ENCODE measurements at places on chromosomes 13 and 19.

DNA sequence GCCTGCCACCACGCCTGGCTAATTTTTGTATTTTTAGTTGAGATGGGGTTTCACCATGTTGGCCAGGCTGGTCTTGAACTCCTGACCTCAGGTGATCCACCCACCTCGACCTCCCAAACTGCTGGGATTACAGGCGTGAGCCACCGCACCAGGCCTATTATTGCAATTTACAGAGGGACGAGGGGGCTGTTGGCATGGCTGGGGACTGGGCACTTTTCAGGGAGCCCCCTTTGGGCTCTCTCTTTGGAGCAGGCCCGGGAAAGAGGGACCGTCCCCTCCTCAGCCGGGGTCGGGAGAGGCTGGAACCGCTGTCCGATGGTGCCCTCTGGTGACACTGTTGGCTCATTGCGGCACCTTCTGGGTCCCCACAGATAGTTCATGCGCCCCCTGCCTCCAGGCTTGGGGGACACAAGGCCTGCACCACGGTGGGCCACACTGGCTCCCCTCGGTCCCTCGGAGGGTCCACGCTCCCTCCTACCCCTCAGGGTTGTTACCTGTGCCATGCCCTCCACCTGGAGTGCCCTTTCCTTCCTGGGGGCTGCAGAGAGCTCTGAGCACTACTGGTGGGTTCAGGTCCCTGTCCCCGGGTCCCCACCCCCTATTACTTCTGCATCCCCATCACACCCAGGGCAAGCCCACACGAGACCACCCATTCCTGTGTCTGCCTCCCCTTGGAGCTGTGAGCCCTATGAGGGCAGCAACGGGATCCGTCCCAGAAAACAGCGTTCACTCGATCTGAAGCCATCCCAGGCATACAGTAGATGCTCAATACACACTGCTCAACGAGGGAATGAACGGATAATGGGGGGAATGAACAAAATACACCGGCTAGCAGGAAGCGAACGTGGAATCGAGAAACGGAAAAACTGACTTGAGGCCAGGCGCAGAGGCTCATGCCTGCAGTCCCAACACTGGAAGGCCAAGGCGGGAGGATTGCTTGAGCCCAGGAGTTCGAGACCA lies 12.5 kb downstream of the FEM1A start:
- H3K27ac ChIP-seq = no peak overlapping the region
- peaks cover 7% of the 10 kb centered on the region for H3K4me1 ChIP-seq
- H3K27me3 ChIP-seq = peaks cover 4% of the 10 kb centered on the region
- peak; percentile 87 for DNase-seq
- no peaks in the 10 kb centered on the region for H3K36me3 ChIP-seq

GRCh38 chr13:33307843-33308242 lies 22.3 kb upstream of the STARD13 start:
- no peak overlapping the region for H3K27ac ChIP-seq
- no peaks in the 10 kb centered on the region for H3K27me3 ChIP-seq
- no peak overlapping the region for H3K4me3 ChIP-seq
- DNase-seq = no peak
- peaks cover 25% of the 10 kb centered on the region for H3K36me3 ChIP-seq
- H3K4me1 ChIP-seq = peaks cover 11% of the 10 kb centered on the region

- H3K4me3 ChIP-seq = peak overlapping the region; percentile 97
- no peak for DNase-seq
- H3K4me1 ChIP-seq = peaks cover 3% of the 10 kb centered on the region
- H3K36me3 ChIP-seq = peaks cover 5% of the 10 kb centered on the region
These were observed 599 bp downstream of the ZNF331 start for GRCh38 chr19:53538378-53539109.

DNA sequence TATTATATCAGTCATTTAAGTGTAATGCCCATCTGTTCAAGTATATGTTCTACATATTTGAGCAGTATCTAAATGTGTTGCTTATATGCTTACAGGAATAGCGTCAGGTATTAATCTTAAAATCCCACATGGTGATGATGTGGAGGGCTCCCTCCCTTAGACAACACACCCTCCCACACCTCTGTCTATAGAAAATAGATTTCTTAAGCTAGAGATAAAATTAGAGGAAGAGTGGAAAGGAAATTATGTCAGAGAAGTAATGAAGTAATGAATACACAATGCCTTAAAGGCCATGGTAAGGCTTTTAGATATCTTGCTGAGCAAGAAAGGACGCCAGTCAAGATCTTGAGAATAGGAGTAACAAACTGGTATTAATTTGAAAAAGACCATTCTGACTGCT lies 12.4 kb downstream of the ZDHHC20 start:
- peaks cover 10% of the 10 kb centered on the region for H3K36me3 ChIP-seq
- peak overlapping the region; percentile 63 for H3K4me3 ChIP-seq
- no peak for DNase-seq
- no peaks in the 10 kb centered on the region for H3K27me3 ChIP-seq
- peaks cover 17% of the 10 kb centered on the region for H3K4me1 ChIP-seq

DNA sequence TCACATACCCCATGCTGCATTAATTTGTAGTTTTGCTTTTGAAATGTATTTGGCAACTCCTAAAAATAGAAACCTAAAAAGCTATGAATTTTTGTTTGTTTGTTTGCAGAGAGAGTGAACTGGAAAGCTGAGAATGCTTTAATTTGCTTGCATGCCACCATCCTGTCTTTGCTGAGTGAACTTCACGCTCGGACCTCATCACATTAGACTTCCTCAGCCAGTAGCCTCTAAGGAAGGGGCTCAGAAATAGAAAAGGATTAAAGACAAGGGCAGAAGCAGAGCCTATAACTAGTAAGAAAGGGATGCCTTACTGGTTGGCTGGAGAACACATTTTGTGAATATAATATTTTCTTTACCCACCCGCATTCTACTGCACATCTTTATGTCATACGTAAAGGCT lies 275.1 kb downstream of the DCLK1 start:
- no peaks in the 10 kb centered on the region for H3K4me1 ChIP-seq
- no peak for DNase-seq
- H3K36me3 ChIP-seq = no peaks in the 10 kb centered on the region
- no peaks in the 10 kb centered on the region for H3K27me3 ChIP-seq

- no peak overlapping the region for H3K27ac ChIP-seq
- H3K27me3 ChIP-seq = no peaks in the 10 kb centered on the region
- H3K4me3 ChIP-seq = no peak overlapping the region
- no peaks in the 10 kb centered on the region for H3K36me3 ChIP-seq
- peaks cover 5% of the 10 kb centered on the region for H3K4me1 ChIP-seq
These were observed 21.2 kb downstream of the SIGLEC7 start for GRCh38 chr19:51163257-51163656.

GRCh38 chr19:44164327-44164672 lies 600 bp upstream of the ZNF226 start:
- peaks cover 2% of the 10 kb centered on the region for H3K27me3 ChIP-seq
- DNase-seq = no peak
- peaks cover 23% of the 10 kb centered on the region for H3K36me3 ChIP-seq
- H3K4me1 ChIP-seq = peaks cover 26% of the 10 kb centered on the region

DNA sequence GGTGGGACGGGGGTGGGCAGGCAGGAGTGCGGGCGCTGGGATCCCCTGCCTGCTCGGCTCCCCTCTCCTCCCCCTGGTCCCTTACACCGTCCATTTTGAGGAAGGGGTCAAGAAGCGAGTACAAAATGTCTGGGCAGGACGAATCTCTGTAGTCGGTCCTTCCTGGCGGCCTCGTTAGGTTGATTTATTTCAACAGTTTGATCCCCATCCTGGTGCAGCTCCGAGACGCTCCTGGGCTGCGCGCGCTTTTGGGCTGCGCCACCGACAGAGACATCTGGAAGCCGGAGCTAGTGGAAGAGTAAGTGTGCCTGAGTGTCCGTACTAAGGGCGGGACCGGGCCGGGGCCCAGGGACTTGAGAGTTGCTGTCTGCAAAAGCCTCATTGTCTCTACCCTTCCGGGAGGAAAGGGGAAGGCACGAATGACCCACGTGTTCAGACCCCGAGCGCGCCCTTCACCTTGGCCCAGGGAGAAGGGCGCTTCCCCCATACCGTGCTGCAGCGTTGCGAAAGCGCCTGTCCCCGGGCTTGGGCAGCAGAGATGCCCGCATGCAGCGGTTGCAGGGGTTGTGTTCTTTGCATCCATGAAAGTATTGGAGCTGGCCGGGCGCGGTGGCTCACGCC lies 1.8 kb downstream of the ZNF114 start:
- peak overlapping the region; percentile 99 for H3K27ac ChIP-seq
- peaks cover 12% of the 10 kb centered on the region for H3K4me1 ChIP-seq
- DNase-seq = peak; percentile 63
- H3K27me3 ChIP-seq = peaks cover 8% of the 10 kb centered on the region
- H3K36me3 ChIP-seq = peaks cover 7% of the 10 kb centered on the region

GRCh38 chr13:90428522-90429210 lies 918.8 kb upstream of the MIR17HG start:
- H3K4me3 ChIP-seq = no peak overlapping the region
- H3K27ac ChIP-seq = no peak overlapping the region
- H3K4me1 ChIP-seq = no peaks in the 10 kb centered on the region
- no peaks in the 10 kb centered on the region for H3K36me3 ChIP-seq
- no peaks in the 10 kb centered on the region for H3K27me3 ChIP-seq

- no peak for DNase-seq
- peaks cover 14% of the 10 kb centered on the region for H3K4me1 ChIP-seq
- H3K27me3 ChIP-seq = peaks cover 3% of the 10 kb centered on the region
- no peaks in the 10 kb centered on the region for H3K36me3 ChIP-seq
- no peak overlapping the region for H3K4me3 ChIP-seq
These were observed 15.1 kb upstream of the ZNF536 start for GRCh38 chr19:30356951-30357579.

DNA sequence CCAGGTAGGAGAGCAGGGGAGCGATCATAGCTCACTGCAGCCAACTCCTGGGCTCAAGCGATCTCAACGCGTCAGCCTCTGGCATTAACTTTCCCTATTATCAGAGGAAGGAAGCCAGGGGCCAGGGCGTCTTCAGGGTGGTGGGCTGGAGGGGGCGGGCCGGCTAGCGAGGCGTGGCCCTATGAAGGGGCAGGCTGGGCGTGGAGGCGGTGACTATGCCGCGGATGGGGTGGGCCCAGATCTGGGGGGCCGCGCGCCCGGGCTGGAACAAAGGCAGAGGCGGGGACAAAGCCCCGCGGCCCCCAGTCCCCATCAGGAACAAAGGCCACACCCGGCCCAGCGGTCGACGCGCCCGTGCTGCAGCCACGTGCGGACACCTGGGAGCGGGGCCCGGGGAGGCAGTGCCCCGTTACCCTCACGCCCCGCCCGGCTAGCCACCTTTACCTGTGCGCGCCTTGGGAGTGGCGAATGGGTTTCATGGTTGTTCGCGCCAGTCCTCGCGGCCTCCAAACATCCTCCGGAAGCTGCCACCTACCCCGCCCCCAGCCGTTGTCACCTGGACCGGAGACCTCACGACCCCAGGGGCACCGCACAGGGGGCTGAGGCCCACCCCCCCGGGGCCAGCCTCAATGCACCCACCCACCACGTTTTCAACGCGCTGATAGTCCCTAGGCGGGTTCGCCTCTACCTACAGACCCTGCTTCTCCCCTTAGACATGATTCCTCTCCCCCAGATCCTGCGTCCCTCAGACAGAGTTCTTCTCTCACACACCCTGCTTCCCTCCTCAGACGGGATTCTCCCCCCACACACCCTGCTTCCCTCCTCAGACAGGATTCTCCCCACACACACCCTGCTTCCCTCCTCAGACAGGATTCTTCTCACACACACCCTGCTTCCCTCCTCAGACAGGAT lies 5.4 kb upstream of the TRIM28 start:
- H3K27ac ChIP-seq = peak overlapping the region; percentile 93
- H3K27me3 ChIP-seq = peaks cover 8% of the 10 kb centered on the region
- peak; percentile 78 for DNase-seq
- H3K4me3 ChIP-seq = peak overlapping the region; percentile 65

DNA sequence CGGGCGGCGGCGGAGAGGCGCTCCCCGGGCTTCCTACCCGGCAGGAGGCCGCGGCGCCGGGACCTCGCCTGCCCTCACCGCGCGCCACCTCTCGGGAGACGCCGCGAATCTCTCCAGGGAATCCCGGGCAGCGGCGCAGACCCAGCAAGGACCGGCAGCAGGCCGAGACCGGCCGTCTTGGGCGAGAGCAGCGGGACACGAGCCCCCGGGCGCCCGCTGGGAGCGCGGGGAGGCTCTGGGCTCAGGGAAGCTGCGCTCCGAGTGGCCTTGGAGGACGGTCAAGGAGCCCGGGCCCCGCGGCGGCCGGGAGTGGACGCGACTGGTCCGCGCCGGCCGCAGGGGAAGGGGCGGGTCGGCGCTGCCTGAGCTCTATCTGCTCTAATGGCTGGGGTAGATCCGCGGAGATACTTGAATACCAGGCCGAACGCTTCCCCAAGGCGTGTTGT lies 14.7 kb downstream of the CDX2 start:
- no peak overlapping the region for H3K4me3 ChIP-seq
- H3K27me3 ChIP-seq = peaks cover 14% of the 10 kb centered on the region
- H3K4me1 ChIP-seq = peaks cover 7% of the 10 kb centered on the region
- H3K36me3 ChIP-seq = no peaks in the 10 kb centered on the region
- no peak for DNase-seq

DNA sequence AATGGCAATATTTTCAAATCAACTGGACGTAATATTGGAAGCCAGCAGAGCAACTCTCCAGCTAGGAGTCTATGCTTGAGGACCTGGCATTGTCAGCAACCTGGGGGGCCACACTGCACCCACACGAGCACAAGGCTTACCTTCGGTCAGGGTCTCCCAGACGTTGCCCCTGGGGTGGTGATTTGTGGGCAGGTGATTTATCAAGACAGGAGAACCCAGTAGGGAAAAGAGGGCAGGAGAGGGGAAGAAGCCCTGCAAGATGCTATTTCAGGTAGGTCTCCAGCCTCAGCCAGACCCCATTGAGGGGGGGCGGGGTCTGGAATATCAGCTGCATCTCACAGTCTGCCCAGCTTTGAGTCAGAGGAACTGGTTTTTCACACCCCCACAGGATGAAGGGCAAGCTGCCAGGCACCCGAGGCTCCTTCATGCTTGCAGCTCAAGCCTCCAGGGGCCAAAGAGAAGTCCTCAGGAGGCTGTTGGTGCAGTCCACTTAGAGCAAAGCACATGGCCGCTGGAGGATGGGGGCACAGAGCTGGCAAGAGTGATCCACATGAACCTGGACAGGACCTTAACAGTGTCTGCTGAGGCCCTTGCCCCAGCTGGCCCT lies 80.9 kb upstream of the UQCRFS1 start:
- H3K4me1 ChIP-seq = no peaks in the 10 kb centered on the region
- H3K4me3 ChIP-seq = no peak overlapping the region
- DNase-seq = no peak
- no peaks in the 10 kb centered on the region for H3K36me3 ChIP-seq

GRCh38 chr13:51714663-51715168 lies 89.2 kb downstream of the DHRS12 start:
- H3K36me3 ChIP-seq = no peaks in the 10 kb centered on the region
- H3K4me3 ChIP-seq = no peak overlapping the region
- H3K27ac ChIP-seq = no peak overlapping the region

- no peak overlapping the region for H3K27ac ChIP-seq
- no peaks in the 10 kb centered on the region for H3K27me3 ChIP-seq
- H3K4me3 ChIP-seq = no peak overlapping the region
- H3K4me1 ChIP-seq = no peaks in the 10 kb centered on the region
- DNase-seq = no peak
- H3K36me3 ChIP-seq = no peaks in the 10 kb centered on the region
These were observed 275.6 kb downstream of the KLF5 start for GRCh38 chr13:73334445-73334844.

GRCh38 chr13:112818698-112819045 lies 128.8 kb downstream of the ATP11A start:
- H3K36me3 ChIP-seq = peaks cover 72% of the 10 kb centered on the region
- peaks cover 11% of the 10 kb centered on the region for H3K27me3 ChIP-seq
- no peak overlapping the region for H3K27ac ChIP-seq
- H3K4me3 ChIP-seq = peak overlapping the region; percentile 82

- H3K36me3 ChIP-seq = no peaks in the 10 kb centered on the region
- no peak overlapping the region for H3K4me3 ChIP-seq
- H3K27me3 ChIP-seq = peaks cover 12% of the 10 kb centered on the region
- no peaks in the 10 kb centered on the region for H3K4me1 ChIP-seq
- no peak overlapping the region for H3K27ac ChIP-seq
- DNase-seq = no peak
These were observed 22.0 kb downstream of the MUC16 start for GRCh38 chr19:8988204-8988603.

GRCh38 chr13:32284927-32285632 lies 30.1 kb downstream of the ZAR1L start:
- peak overlapping the region; percentile 65 for H3K27ac ChIP-seq
- H3K4me1 ChIP-seq = peaks cover 6% of the 10 kb centered on the region
- no peak overlapping the region for H3K4me3 ChIP-seq
- DNase-seq = no peak

Data from endothelial cell (in vitro differentiated cells).